IPS DF 6.9 (cell line): ENCODE measurements at places on chromosomes 13 and 19.

GRCh38 chr13:77022341-77022740, 4.6 kb downstream of the FBXL3 start:
- no peak overlapping the region for H3K4me3 ChIP-seq
- H3K4me1 ChIP-seq, result no peaks in the 10 kb centered on the region
- no peak overlapping the region for H3K27ac ChIP-seq
- no peaks in the 10 kb centered on the region for H3K27me3 ChIP-seq

- DNase-seq, result no peak
- H3K4me3 ChIP-seq, result peak within 1 kb of the TSS; percentile 73
- H3K36me3 ChIP-seq, result no peaks in the 10 kb centered on the region
Measured at GRCh38 chr19:45001087-45001739, at the start of gene RELB. Gene RELB, plus strand, starts transcription at chr19:45001464. Its CDS starts 116 bp downstream, at chr19:45001580.

GRCh38 chr19:4113398-4114088, 10.4 kb downstream of the MAP2K2 start:
- no peak for DNase-seq
- H3K27ac ChIP-seq, result no peak overlapping the region
- peaks cover 37% of the 10 kb centered on the region for H3K36me3 ChIP-seq
- H3K27me3 ChIP-seq, result no peaks in the 10 kb centered on the region
- no peaks in the 10 kb centered on the region for H3K4me1 ChIP-seq

DNA sequence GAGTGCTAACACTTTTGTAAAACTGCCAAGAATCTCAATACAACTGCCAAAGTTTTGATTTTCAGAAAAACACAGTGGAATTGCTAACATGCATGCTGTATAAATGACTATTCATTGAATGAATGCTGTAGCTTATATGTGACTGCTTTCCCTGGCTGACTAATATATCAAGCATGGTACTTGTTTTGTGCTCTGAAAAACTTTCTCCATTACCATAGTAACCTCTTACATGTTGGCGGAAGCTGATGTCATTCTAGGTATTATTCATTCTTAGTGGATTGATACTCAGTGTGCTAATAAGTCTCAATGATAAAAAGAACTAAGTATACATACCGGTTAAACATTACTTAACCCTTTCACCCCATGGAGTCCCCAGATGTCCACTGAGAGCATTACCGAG, 166.1 kb upstream of the MYO16 start:
- no peak for DNase-seq
- H3K27me3 ChIP-seq, result no peaks in the 10 kb centered on the region
- H3K4me1 ChIP-seq, result no peaks in the 10 kb centered on the region

DNA sequence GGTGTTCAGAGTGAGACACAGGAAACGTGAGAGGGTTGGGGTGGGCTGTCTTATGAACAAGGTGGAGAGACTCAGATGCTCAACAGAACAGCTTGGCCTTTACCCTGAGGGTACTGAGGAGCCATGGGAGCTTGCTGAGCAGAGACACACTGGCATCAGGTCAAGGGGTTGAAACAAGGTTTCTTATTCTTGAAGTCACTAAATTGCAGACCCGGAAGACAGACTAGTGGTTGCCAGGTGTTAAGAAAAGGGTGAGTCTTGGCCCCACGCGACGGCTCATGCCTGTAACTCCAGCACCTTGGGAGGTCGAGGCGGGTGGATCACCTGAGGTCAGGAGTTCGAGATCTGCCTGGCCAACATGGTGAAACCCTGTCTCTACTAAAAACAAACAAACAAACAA, 22.4 kb downstream of the CACNG6 start:
- H3K4me1 ChIP-seq, result no peaks in the 10 kb centered on the region
- no peaks in the 10 kb centered on the region for H3K27me3 ChIP-seq
- H3K27ac ChIP-seq, result no peak overlapping the region
- DNase-seq, result no peak

DNA sequence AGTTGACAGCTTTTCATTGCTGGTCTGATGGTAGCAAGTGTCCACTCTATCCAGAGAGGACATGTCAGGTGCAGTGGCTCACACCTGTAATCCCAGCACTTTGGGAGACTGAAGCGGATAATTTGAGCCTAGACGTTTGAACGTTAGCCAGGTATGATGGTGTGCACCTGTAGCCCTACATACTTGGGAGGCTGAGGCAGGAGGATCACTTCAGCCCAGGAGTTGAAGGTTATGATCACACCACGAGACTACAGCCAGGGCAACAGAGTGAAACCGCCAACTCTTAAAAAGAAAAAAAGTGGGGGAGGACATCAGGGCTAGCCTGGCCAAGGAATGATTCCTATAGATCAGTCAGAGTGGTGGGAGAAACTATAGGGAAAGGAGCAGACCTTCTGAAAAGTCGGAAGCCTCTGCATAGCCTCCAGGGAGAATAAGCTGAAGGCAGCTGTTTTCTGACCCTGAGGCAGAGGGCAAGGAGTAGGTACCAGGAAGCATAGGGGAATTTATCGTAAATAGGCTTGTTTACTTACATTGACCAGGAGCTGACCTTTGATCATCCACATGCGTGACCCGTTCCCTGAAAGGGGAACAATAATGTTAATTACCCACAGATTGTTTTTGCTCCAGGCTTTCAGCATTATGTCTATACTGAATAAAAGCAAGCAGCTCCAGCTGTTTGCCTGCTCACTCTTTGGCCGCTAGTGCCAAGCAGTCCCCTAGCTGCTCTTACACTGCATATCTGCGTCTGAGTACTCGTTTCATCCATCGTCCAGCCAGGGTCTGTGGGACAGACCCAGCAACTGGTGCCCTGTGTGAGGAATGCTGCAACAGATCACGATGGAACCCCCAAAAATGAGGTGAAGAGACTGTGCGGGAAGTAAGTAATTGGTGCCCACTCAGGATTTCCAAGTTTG, 161.6 kb downstream of the RNF17 start:
- no peak overlapping the region for H3K27ac ChIP-seq
- H3K4me1 ChIP-seq, result no peaks in the 10 kb centered on the region
- no peaks in the 10 kb centered on the region for H3K36me3 ChIP-seq
- H3K27me3 ChIP-seq, result no peaks in the 10 kb centered on the region
- no peak for DNase-seq
- H3K4me3 ChIP-seq, result no peak overlapping the region

DNA sequence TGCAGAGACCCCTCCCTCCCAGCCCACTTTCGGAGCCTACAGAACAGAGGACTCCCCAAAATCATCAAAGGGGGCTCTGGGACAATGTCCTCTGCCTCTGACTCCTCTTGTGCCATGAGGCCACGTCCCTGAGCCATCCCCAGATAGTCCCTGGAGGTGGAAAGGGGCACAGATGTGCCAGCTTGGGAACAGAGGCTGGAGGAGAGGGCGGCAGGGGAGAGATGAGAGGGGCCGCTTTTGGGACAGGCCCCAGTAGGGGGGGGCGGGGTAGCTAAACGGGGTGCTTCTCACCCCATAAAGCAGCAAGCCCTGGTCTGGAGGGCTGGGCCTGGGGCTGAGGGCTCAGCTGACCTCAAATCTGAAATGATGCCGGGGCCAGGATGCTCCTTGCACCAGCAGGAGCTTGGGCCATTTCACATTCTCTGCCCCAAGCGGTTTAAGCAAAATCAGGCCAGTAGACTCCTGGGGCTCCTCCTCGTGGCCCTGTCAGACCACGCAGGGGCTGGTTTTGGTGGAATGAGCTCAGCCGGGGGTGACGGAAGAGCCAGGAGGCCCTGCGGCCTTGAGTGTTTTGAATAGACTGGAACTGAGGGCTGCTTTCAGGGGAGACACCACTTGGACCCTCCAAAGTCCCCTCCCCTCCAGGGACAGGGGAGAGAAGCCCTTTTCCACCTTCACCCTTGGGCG, 27.1 kb downstream of the ONECUT3 start:
- peaks cover 1% of the 10 kb centered on the region; the same call in 1 of the 2 replicates for H3K4me1 ChIP-seq
- H3K36me3 ChIP-seq, result no peaks in the 10 kb centered on the region
- no peak for DNase-seq
- H3K27me3 ChIP-seq, result peaks cover 31% of the 10 kb centered on the region
- H3K4me3 ChIP-seq, result no peak overlapping the region

DNA sequence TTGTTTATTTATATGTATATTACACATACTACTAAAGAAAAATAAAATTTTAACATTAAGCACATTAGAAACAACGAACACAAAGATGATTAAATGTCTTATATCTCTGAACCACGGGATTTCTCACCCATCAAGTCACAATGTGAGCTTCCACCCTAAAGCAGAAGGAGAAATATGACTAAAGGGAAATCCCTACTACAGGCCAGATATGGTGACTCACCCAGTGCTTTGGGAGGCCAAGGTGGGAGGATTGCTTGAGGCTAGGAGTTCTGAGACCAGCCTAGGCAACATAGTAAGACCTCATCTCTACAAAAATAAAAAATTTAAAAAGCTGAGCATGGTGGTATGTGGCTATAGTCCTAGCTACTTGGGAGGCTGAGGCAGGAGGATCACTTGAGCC, 24.6 kb downstream of the DCT start:
- H3K36me3 ChIP-seq, result no peaks in the 10 kb centered on the region
- no peak overlapping the region for H3K4me3 ChIP-seq
- no peaks in the 10 kb centered on the region for H3K4me1 ChIP-seq
- no peak overlapping the region for H3K27ac ChIP-seq
- DNase-seq, result no peak

DNA sequence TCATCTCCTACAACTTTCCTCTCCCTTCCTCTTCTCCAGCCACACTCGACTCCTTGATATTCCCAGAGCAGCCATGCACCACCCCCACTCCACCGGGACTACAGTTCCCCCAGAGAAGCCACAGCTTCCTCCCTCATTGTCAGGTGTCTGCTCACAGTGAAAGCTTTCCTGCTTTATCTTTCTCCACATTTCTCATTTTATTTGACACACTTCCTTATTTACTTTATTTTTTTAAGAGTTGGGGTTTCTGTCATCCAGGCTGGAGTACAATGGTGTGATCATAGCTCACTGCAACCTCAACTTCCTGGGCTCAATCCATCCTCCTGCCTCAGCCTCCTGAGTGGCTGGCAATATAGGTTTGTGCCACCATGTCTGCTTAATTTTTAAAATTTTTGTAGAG, 464.6 kb downstream of the MYO16 start:
- H3K36me3 ChIP-seq, result no peaks in the 10 kb centered on the region
- no peak overlapping the region for H3K4me3 ChIP-seq
- no peak for DNase-seq
- H3K4me1 ChIP-seq, result no peaks in the 10 kb centered on the region

DNA sequence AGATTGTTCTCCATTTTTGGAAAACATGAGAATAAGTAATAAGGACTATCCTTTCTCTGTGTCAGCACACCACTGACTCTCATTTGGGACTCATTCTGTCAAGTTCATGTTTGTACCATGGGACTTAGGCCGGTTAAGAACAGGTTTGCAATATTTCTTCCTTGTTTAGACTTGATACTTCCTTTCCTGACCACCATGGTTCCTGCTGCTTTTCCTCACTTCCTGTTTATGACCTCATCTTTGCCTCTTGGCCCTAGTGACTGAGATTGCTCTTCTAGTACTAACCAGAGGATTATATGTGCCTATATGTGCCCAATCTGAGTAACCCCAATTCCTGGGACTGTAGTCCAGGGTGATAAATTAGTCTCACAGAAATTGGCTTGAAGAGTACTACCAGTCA, 32.5 kb upstream of the NDFIP2 start:
- no peak overlapping the region for H3K27ac ChIP-seq
- H3K4me1 ChIP-seq, result no peaks in the 10 kb centered on the region
- no peaks in the 10 kb centered on the region for H3K27me3 ChIP-seq

DNA sequence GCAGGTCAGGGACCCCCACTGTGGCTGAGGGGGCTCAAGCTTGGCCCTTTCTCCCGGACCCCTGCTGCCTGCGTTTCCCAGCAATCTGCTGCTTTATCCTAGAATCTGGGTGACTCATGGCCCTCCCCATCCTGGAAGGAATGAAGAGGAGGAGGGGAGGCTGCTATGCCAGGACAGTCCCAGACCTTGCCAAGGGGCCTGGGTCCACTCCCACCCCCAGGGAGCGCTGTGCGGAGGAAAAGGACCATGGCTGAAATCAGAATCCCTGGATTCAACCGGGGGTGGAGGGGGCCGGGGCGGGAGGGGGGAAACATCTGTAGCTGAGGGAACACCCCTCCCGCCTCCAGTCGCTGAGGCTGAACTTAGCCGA, 20.5 kb downstream of the ZNF114 start:
- no peaks in the 10 kb centered on the region for H3K27me3 ChIP-seq
- peaks cover 9% of the 10 kb centered on the region; the same call in 1 of the 2 replicates for H3K36me3 ChIP-seq
- no peak overlapping the region for H3K27ac ChIP-seq

- DNase-seq, result no peak
- no peak overlapping the region for H3K27ac ChIP-seq
- peaks cover 16% of the 10 kb centered on the region for H3K4me1 ChIP-seq
- no peak overlapping the region for H3K4me3 ChIP-seq
- no peaks in the 10 kb centered on the region for H3K27me3 ChIP-seq
Measured at GRCh38 chr19:46980761-46981160, 38.9 kb upstream of the NPAS1 start.

DNA sequence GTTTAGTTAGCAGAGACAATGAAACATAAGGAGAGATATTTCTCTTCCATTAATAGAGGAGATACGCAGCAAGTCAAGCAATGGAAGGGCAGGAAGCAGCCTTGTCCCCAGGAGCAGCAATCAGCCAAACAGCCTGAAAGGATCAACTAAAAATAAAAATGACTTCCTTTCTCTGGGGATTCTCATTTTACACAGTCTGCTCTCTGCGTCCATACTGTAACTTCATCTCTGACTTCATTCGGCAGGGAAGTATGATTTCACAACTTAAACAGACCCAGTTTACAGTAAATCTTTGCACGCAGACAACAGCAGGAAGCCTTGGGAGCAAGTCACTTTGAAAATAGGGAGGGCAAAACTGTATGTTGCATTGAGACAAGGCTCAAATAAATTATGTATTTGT, 826.7 kb downstream of the DIAPH3 start:
- H3K4me3 ChIP-seq, result no peak overlapping the region
- DNase-seq, result no peak
- H3K36me3 ChIP-seq, result no peaks in the 10 kb centered on the region
- H3K27ac ChIP-seq, result no peak overlapping the region
- no peaks in the 10 kb centered on the region for H3K4me1 ChIP-seq
- H3K27me3 ChIP-seq, result no peaks in the 10 kb centered on the region

- no peak overlapping the region for H3K27ac ChIP-seq
- no peaks in the 10 kb centered on the region for H3K4me1 ChIP-seq
- no peak overlapping the region for H3K4me3 ChIP-seq
- H3K27me3 ChIP-seq, result no peaks in the 10 kb centered on the region
- no peak for DNase-seq
- no peaks in the 10 kb centered on the region for H3K36me3 ChIP-seq
Measured at GRCh38 chr13:73519396-73520116, 460.8 kb downstream of the KLF5 start.

DNA sequence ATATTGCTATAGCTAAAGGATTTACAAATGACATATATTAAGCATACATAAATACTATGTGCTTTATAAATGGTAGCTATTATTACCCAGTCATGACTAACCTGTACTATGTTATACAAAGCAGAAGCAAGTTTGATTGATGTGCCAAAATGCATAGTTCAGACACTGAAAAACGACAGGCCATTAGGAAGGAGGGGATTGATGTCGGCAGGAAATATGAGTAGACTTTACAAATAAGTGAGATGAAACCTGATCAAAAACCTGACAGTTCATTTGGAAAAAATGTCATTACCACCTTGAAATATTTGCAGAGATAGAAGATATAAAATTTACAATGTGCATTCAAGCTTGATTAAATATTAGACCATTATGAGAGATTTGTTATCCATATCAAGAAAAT, 38.8 kb upstream of the TPP2 start:
- H3K4me1 ChIP-seq, result no peaks in the 10 kb centered on the region
- DNase-seq, result no peak
- no peak overlapping the region for H3K27ac ChIP-seq
- H3K4me3 ChIP-seq, result no peak overlapping the region

GRCh38 chr13:34128661-34129060, 310.7 kb downstream of the RFC3 start:
- H3K4me3 ChIP-seq, result no peak overlapping the region
- H3K27me3 ChIP-seq, result no peaks in the 10 kb centered on the region; the same call in 1 of the 2 replicates
- H3K27ac ChIP-seq, result no peak overlapping the region
